ENCODE measurements at places on chromosomes 2 and 18. TPM values are rescaled to one million over a fixed set of nuclear protein-coding genes. Genes with fewer than 3 reads are reported as not detected.

The HOXD11 gene
- not detected for total RNA-seq

The PCARE gene
- not detected for total RNA-seq

The ABCB11 gene
- total RNA-seq: not detected

The SCN9A gene
- total RNA-seq: 0.85 TPM

The RBM43 gene
- total RNA-seq: 1.3 TPM

The SPATS2L gene
- total RNA-seq: 105 TPM

The LYPD6 gene
- total RNA-seq: 8.2 TPM

The CLEC4F gene
- not detected for total RNA-seq

The PFN4 gene
- total RNA-seq: 0.56 TPM

The G6PC2 gene
- total RNA-seq: not detected

The RAMP1 gene
- 4.3 TPM for total RNA-seq

The CFAP65 gene
- not detected for total RNA-seq

The GREB1 gene
- total RNA-seq: 0.11 TPM

The KATNAL2 gene
- total RNA-seq: 0.95 TPM

The RIT2 gene
- total RNA-seq: not detected

The MYCN gene
- total RNA-seq: 0.10 TPM

The CERKL gene
- not detected for total RNA-seq

The KIF5C gene
- total RNA-seq: 0.07 TPM

The SIX2 gene
- total RNA-seq: not detected

The DTNA gene
- 0.48 TPM for total RNA-seq

The M1AP gene
- 3.2 TPM for total RNA-seq

The NR4A2 gene
- total RNA-seq: 0.32 TPM

The CAPN14 gene
- total RNA-seq: 0.35 TPM

The PKDCC gene
- total RNA-seq: not detected

The CETN1 gene
- not detected for total RNA-seq

The LRP1B gene
- not detected for total RNA-seq

The DAPL1 gene
- 0.39 TPM for total RNA-seq

The SERPINB2 gene
- total RNA-seq: 205 TPM

The IL1R2 gene
- total RNA-seq: 37.9 TPM
